ENCODE measurements at places on chromosomes 5 and 9.

DNA sequence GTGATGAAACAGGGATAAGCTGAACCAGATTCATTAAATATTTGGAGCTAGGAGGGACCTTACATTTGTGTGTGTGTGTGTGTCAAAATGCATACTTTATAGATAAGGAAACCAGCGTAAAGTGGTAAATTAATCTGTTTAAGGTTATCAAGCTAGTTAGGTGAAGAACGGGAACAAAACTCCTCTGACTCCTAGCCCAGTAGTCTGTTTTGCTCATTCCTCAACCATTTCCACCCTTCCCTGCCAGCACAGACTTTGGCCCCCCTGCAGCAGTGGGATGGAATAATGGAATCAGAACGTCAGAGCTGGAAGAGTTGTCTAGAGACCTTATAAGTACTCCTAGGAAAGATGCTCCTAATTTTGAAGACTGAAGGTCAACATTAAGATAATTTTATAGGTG lies 6.5 kb downstream of the AGXT2 start:
- DNase-seq = no peak

GRCh38 chr9:35029241-35029640 lies 39.7 kb downstream of the DNAJB5 start:
- no peak for DNase-seq

GRCh38 chr5:27462936-27463335 lies 424.6 kb upstream of the CDH9 start:
- DNase-seq = no peak

GRCh38 chr5:96330530-96331140 lies 102.4 kb downstream of the PCSK1 start:
- no peak for DNase-seq

DNA sequence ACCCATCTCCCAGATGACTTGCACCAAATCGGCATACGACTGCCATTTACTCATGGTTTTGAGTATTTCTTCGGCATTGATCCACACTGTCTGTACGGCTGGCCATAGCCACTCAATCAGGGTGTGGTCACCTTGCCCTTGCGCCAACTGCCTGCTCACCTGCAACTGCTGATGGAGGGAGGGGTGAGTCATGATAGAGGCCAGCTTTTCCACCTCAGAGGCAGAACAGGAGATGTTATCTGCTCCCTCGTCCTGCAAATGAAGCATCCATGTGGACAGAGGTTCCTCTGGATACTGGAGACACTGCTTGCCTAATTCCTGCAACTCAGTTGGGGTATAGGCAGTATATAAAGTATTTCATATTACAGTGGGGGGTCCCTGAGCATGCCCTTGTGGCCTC lies 85.6 kb upstream of the ATP10B start:
- DNase-seq = no peak

DNA sequence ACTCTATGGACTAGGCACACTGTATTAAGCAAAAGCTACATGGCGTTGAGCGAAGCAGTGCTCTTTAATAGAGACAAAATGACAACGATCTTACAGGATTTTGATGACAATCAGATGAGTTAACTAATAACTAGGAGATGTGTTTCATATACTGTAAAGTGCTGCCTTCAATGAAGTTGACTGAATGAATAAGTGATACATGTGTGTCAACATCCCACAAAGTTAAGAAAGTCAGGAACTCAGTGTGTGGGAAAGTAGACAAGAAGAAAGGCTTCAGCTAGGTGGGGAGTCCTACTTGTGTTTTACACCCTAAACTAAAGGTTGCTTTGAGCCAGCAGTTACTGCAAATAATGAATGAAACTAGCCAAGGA lies 79.6 kb downstream of the PAPPA start:
- no peak for DNase-seq

All from NCI-H1694 (cell line).